ENCODE measurements at places on chromosomes 3 and 15.
A peak's percentile ranks its signal among the peaks of the same experiment; 100 is the strongest.

GRCh38 chr15:63502843-63503738 is 1.3 kb upstream of the USP3 start:
- DNase-seq, result peak; percentile 98

DNA sequence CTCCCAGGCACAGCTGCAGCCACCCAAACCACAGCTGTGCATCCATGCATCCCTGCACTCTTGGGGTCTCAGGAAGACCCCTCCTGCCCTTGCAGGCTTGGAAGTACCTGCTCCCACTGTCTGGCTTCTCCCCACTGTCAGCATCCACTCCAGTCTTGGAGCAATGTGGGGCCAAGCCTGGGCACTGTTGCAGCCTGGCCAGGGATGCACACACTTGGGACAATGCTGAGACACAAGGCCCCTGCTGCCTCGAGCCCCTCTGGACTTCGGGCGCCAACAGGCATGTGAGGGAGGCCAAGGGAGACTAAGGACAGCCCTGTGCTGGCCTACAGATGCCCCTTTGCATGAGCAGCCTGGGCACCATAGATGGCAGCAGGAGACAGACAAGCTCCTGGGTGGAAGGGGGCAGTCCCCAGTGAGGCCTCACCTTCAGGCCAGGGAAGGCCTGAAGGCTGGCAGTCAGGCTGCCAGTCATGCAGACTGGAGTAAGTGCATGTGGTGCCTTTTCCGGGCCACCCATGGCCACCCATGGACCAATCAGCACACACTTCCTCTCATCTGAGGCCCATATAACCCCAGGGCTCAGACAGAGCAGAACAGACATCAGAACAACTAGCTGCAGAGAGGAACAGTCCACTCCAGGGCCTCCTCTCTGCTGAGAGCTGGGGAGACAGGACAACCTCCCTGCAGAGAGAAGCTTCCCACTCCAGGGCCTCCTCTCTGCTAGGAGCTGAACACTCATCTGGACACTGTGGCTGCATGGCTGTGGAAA is 219.0 kb downstream of the VGLL3 start:
- DNase-seq, result no peak

- DNase-seq, result no peak
Measured at GRCh38 chr3:126433496-126434263, 39.0 kb downstream of the CFAP100 start.

DNA sequence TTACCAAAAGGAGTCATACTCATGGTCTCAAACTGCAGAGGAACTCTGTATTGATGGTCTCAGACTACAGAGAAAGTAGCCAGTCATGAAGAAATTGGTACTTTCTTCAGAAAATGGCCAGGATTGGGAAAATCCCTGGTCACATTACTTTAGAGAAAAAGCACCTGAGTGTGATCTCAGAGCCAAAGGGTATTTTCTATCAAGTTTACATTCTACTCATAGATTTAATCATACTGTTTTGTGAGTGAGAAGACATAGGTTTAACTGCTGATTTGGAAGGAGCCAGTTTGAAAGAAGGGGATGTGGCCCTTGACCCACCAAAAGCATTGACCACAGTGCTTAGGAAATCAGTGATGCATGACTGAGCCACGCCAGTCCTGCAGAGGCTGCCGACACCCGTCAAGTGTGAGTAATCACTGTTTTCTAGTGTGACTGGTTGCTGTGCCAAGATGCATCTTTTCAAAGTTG is 203.6 kb downstream of the AKAP13 start:
- peak; percentile 63 for DNase-seq

DNA sequence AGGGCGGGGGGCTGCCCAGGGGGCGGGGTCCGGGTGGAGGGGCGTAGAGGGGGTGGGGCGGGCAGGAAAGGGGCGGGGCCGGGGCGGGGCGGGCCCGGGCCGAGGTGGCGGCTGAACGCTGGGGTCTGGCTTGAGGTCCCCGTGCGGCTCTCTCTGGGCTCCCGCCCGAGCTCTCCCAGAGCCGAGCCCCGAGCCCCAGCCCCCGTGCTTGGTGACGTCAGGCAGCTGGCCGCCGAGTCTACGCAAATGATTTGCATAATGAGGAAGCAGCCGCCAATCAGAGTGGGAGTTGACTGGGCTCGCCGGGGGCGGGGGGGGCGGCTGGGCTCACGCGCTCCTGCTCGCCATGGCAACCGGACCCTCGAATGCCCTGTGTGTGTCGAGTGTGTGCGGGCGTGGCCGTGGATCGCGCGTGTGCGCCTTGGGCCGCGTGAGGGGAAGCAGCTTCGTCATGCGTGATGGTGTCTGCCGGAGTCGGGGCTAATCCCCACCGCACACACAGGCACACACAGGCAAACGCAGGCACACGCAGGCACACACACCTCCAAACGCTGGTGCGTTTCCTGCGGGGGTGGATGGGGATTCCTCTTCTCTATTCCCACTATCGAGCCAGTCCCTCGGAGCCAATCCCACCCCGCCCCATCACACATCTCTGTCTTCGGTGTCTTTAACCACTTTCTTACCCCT is at the start of gene CELF6:
CELF6 (minus strand) TSS at position 173 of the 687 bp plus-strand sequence. CDS start 283 bp downstream, outside the sequence.
- DNase-seq, result peak; percentile 60

- no peak for DNase-seq
Measured at GRCh38 chr15:68434021-68434420, 2.1 kb upstream of the ITGA11 start.

DNA sequence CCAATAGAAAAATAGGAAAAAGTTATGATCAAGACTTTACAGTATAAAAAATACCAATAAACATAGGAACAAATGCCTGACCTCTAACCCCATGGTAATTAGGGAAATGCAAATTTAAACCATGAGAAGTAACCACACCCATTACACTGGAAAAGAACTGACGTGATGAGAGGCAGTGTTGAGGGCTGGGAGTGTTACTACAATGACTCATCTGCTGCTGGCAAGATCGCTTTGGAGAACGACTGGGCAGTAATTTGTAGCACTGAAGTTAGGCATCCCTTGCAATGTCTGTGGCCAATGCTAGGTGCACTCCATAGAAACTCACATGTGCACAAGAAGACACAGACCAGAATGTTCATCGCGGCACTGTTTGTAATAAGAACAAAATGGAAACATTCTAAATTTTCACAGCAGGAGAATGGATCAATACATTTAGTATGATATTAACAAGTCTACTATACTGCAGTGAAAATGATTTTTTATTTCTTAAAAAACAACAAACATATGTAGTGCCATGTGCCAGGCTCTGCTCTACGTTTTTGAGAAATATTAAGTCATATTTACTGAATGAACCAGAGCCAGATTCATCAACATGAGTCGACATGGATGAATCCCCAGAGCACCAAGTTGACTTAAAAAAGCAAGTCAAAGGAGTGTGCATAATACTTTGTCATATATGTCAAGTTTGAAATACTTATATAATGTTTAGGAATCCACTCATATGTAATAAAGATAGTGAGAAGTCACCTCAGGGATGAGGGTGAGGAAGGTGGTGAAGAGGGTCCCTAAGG is 37.6 kb upstream of the EPHB3 start:
- peak; percentile 64 for DNase-seq

- DNase-seq, result no peak
Measured at GRCh38 chr15:27328608-27329007, 357.6 kb downstream of the GABRG3 start.

DNA sequence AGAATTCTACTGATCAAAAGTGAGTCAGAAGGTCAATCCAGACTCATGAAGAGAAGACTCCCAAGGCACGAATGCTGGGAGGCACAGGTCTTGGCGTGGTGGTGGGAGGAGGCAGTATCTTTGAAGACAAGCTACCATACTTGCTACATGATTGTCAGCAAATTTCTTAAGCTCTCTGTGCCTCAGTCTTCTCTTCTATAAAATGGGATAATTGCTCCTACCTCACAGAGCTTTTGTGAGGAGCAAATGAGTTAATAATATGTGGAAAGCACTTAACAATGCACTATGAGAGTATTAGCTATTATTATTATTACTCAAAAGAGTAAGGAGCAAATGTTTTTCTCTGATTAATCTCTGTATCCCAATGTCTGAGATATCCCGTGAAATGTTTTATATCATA is 36.2 kb downstream of the EHD4 start:
- no peak for DNase-seq

DNA sequence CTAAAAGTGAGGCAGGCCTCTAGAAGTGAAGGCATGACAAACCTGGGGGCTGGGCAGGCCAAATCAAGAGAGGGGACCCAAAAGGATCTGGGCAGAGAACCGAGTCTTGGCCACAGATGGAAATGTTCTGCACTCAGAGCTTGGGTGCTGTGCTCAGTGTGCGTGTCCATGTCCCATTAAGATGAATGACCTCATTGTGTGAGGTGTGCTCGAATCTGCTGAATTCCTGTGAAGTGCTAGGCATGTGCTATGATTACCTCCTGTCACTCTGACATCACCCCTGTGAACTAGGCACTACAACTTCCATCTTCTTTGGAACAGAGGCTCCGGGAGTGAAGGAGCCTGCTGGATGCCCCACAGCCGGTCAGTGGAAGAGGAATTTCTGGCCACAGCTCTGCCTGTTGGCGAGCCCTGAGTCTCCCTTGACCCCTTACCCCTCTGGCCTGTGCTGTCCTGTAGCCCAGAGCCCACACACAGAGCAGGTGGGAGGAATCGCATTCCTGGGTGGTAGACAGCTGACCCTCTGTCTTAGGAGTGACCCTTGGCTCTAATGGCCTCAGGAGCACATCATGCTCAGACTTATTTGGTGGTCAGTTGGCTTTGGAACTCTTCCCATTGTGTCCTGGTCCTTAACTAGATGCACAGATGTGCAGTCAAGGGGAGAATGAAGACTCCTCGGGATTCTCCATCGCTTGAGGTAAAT is 67.6 kb upstream of the CTDSPL start:
- DNase-seq, result no peak

GRCh38 chr15:99213187-99213811 is 36.1 kb downstream of the TTC23 start:
- DNase-seq, result peak; percentile 69

GRCh38 chr15:72940229-72940622 is 112.0 kb upstream of the NEO1 start:
- DNase-seq, result no peak

DNA sequence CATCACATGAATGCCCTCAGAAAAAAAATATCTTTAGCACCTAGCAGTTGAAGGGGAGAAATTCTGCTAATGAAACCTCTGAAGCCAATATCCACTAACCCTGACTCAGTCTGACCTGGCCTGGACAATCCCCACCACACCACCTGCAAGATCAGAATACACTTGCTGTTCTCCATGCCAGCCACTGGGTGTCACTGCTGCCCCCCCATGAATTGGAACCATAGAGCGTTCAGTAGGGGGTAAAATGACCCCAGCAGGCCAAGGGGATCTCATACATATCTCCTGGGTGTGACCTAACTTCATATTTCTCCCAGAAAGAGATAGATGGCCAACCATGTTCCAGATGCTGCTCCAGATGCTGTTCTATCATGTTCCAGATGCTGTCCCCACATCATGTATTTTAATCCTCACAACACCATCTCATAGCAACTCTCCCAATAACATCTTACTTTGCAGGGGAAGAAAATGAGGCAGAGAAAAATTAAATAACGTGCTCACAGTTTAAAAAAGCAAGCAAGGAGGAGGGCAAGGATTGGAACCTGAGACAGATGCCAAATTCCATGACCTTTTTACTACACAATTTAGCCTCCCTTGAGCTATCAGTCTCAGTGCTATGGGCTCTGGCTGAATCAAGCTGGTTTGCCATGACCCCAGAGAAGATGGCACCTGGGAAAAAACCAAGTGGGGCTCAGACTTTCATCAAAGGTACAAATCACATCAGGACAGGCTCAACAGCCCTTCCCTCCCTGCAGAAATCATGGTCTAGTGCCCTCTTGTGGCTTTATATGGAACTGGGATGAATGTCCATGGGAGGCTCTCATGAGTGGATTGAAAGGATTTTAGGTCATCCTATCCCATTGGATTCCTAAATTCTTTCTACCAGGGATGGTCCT is 12.4 kb downstream of the NTRK3 start:
- peak; percentile 29 for DNase-seq

- peak; percentile 43 for DNase-seq
Measured at GRCh38 chr3:152281133-152281713, 12.5 kb downstream of the MBNL1 start.

DNA sequence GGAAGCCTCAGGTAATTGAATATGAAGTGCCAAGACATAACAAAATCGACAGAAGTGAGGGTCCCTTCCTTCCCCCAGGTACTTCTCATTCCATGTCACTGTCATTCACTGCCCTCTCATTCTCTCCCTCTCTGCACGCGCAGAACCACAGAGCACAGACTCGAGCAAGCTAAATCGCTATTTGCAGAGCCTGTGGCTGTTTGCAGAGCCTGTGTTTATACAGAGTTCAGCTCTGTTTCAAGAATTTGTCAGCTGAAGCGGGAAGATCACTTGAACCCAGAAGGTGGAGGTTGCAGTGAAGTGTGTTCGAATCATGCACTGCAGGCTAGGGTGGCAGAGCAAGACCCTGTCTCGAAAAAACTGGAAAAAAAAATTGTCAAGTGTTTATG is 2.5 kb downstream of the VILL start:
- no peak for DNase-seq

GRCh38 chr15:57425842-57426241 is 49.5 kb downstream of the CGNL1 start:
- DNase-seq, result no peak

DNA sequence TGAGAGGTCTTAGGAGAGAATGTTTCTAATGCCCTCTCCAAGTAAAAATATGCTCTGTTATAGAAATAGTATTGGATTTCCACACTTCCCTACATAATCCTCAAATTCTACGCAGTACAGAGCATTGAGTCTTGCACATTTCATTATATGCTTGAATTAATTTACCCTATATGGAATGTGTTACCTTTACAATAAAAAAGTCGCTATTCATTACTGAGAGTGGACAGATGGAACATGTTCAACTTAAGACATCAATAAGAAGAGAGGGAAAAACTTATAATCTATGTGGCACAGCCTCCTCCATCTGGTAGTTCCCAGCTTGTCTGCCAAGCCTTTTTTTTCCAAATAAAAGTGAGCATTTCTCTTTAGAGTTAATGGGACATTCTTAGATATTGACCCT is 417.9 kb downstream of the MECOM start:
- DNase-seq, result no peak

GRCh38 chr15:90159213-90159612 is 41.9 kb upstream of the SEMA4B start:
- no peak for DNase-seq

DNA sequence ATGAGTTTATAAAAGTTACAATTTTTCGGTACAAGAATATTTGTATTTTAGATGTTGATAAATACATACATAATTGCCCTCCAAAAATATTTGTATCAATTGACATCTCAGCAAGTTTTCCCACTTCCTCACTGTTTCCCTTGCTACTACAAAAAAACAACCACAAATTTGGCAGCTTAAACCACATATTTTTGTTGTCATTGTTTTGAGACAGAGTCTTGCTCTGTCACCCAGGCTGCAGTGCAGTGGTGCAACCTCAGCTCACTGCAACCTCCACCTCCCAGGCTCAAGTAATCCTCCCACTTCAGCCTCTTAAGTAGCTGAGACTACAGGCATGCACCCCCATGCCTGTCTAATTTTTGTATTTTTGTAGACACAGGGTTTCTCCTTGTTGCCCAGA is 162.8 kb upstream of the RARB start:
- DNase-seq, result no peak

GRCh38 chr3:71398157-71398836 is 185.2 kb downstream of the FOXP1 start:
- no peak for DNase-seq

GRCh38 chr3:120111898-120112297 is 17.7 kb upstream of the GSK3B start:
- DNase-seq, result no peak

GRCh38 chr3:124552224-124552623 is 178.0 kb upstream of the UMPS start:
- no peak for DNase-seq

Measured in AG10803 (cell line).